ENCODE measurements at places on chromosomes 1 and 21.

DNA sequence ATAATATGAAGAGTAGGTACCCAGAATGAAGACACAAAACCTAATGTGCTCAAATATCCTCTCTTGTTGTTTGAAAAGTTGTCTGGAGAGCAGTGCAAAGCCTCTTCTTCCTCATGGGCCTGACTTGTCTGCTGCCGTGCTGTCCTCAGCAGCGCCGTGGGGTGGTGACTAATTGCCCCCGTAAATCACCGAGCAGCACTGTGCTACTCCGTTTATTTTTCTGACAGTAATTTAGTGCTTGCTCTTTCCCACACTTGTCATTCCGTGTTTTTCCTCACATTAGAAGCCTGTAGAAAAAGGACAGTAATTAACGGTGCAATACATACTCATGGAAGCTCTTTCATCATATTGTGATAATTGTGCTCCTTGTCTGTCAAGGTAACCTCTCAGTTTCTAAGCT lies 114.8 kb upstream of the BARHL2 start:
- no peak for DNase-seq

DNA sequence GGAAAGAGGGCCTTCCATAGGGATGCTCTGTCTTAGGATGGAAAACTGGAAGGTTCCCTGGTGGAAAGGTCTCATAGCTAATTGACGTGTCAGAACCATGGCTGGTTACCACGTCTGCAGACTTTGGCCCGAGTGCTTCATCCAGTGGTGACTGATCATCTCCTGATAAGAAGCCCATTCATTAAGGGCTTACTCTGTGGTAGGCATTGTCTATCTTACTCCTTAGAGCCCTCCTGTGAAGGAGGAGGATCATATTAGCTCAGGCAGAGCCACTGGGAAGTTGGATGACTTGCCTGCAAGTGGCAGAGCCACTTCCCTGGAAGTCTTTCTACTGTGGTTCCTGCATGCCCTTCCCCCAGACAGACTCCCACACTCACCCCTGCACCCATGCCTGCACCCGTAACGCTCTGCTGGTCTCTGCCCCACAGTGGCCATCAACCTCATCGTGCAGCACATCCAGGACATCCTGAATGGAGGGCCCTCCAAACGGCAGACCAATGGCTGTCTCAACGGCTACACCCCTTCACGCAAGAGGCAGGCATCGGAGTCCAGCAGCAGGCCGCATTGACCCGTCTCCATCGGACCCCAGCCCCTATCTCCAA lies 79.9 kb downstream of the UCK2 start:
- DNase-seq = no peak

GRCh38 chr1:234745276-234745675 lies 135.3 kb upstream of the IRF2BP2 start:
- DNase-seq = no peak

DNA sequence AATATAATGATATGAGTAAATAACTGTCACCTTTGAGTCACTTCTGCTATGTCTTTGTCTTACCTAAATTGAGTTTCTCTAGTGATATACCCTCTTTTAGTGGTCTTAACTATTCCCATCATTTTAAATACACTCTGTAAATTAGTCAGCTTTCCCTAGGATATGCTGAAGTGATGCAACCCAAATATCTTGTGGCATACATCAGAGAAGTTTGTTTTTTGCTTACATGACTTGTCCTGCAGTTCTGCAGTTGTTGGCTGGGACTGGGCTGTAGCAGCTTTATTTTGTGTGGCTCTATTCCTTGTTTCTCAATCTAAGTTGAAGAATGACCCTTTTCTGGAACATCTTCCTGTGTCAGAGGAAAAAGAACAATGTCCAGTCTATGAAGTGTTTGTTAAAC lies 76.4 kb downstream of the TTC3 start:
- DNase-seq = peak; percentile 60

GRCh38 chr1:93775224-93775623 lies 93.6 kb upstream of the BCAR3 start:
- peak; percentile 73 for DNase-seq

DNA sequence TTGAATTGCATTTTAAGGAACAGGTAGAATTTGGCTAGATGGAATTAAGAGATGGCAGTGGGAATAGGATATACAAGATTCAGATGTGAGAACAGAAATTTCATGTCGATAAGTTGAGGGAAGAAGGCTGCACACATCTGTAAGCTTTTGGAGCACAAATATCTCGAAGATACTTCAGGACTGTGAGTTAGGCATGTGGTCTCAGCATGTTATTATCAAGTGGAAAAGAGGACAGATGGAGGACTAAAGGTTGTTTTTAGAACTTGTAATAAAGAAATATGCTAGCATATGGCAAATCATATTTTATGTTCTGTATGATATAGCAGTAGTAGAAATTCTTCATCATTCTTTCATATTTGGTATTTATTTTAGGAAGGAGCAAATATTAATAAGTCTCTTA lies 61.5 kb downstream of the KIF1B start:
- no peak for DNase-seq

GRCh38 chr1:162740755-162741154 lies 49.7 kb upstream of the HSD17B7 start:
- DNase-seq = no peak

- no peak for DNase-seq
Observed at GRCh38 chr21:20728691-20729090, 269.5 kb upstream of the NCAM2 start.

GRCh38 chr1:39220891-39221870 lies 16.7 kb downstream of the MACF1 start:
- no peak for DNase-seq

DNA sequence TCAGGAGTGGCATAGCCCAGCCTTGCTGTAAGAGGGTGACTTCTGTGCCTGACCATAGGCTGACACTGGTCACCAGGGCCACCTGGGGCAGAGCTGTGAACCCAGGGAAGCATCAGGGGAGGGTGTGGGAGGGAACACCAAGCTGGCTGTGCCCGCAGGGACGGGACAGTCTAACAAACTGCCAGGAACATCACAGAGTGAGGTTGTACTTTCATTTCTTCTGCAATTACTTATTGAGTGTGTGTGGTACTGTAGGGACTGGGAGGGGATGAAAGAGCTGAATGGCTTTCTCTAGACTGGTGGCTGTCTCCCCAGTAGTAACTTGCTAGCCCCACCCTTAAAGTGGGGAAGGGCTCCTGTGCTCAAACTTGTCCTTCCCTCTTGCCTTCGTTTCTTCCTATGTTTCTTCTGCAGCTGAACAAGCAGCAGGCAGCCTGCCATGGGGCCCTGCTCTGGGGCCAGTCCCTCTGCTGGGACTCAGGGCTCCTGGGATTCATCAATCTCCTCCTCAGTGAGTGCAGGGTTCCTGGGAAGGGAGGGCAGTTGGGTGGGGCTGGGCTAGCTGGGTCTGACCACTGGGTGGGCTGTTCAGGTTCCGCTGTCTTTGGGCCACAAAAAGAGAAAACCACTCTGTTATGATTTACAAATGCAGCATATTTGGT lies 39.7 kb upstream of the ETV3 start:
- DNase-seq = no peak

- DNase-seq = no peak
Observed at GRCh38 chr1:108878678-108879077, 1.9 kb downstream of the GPSM2 start.

DNA sequence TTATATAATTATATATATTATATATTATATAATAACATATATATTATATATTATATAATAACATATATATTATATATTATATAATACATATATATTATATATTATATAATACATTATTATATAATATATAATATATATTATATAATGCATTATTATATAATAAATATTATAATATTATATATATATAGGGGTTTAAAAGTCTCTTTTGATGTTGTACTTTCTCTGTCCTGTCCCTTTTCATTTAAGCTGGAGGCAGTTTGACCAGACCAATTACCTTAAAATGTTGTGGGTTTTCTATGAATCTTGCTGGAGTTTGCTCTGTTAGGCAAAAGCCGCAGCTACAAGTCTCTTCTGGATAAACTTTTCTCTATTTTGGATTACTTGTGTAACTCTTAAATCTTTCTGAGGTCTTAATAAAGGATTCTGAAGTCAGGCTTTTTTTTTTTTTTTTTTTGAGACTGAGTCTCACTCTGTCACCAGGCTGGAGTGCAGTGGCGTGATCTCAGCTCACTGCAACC lies 22.2 kb upstream of the KIF1B start:
- DNase-seq = no peak

- DNase-seq = no peak
Observed at GRCh38 chr1:193367863-193368262, 181.4 kb upstream of the B3GALT2 start.

DNA sequence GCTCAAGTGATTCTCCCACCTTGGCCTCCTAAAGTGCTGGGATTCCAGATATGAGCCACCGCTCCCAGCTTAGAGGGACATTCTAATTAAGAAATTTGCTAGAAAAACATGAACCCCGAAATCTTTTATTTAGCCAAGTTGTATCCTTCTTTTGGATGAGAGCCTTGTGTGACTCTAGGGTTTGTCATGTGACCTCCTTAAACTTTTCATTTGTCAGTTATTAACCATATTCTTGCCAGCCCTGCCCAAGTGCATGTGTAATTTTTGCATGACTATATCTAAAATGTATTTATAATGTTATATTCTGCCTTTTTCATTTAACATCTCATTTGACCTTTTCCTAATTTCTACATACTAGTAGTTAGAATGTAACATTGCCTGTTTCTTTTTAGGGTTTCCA lies 1.9 kb downstream of the UTP25 start:
- DNase-seq = no peak

DNA sequence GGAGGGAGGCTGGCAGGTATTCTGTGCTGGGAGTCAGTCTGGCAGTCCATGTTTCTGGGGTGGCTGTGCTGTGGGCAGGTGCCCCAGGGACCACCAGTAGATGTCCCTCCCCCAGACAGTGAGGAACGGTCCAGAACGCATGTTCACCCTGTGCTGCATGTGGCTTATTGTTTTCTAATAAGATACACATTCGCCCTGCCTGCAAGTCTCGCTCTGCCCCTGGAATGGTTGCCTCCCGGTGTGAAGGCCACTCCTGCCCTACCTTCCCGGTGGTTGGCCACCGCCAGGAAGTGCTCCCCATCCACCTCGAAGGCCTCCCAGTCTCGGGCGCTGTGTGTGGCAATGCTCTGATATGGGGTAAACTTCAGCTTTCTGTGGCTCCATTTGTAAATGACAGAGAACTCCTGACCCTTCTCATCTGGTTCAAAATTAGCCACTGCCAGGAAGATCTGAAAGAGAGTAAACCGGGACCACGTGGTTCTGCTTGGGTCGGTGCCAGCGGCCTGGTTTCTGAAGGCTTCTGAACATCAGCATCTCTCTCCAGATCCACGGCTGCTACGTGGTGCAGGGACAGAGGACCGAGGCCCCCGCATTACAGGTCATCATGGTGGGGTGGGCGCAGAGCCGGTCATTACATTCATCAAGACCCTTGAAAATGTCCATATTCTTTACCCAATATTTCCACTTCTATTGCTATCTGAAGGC lies 14.5 kb downstream of the KRTAP10-1 start:
- no peak for DNase-seq

- no peak for DNase-seq
Observed at GRCh38 chr1:168689726-168690602, 39.0 kb downstream of the DPT start.

DNA sequence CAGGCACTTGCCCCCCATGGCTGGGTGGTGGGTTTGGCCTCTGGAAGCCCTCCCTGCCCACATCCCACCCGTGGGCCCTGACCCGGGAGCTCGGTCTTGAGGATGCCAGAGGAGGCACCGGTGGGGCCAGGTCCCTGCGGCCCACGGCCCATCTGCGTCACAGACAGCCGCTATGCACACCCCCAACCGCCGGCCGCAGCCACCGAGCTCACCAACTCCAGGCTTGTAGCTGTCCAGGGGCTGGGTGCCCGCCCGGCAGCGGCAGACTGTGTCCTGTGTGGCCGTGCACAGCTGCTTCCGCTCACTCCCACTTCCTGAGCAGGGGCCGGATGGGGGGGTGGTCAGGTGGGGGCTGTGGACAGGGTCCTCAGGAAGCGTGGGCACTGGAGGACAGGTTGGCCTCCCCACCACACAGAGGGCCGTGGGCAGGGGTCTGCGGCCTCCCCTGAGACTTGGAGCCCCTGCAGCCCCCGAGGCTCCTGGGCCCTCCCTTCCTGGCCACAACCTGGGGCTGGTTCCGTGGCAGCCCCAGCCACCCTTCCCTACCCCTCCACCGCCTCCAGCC lies 1.1 kb downstream of the TNFRSF4 start:
- no peak for DNase-seq

DNA sequence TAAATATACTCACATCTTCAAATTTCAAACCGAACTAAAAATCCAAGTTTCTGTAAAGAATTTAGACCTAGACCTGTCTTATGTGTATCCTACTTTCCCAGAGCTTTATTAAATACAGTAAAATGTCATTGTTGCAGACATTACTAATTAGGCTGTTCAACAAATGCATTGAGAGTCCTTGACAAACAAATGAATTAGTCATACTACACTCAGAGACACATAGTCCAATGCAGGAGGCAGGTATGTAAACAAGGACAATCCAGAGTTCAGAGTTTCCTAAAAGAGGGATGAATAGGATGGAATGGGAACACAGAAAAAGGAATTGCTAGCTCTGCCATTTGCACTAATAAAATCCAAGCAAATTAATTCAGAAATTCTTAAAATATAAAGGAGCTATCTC lies 1.6 kb upstream of the EGLN1 start:
- no peak for DNase-seq

DNA sequence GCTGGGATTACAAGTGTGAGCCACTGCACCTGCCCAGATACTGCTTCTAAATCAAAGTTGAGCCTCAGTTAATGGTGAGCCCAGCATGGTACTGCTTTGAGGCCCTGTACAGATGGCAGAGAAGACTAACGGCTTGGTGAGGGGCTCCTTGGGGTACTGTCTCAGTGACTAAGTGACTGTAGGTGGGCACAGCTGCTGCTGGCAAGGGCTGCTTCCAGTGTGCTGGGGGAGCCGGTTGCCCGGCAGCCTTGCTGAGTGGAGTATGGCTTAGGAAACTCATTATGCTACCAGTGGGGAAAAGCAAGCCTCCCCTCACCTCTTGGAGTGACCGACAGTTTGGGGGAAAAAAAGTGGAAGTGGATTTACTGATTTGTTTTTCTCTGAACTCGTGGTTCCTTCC lies 23.6 kb upstream of the ARHGEF10L start:
- DNase-seq = no peak

- no peak for DNase-seq
Observed at GRCh38 chr1:16318555-16318954, 33.7 kb downstream of the FBXO42 start.

DNA sequence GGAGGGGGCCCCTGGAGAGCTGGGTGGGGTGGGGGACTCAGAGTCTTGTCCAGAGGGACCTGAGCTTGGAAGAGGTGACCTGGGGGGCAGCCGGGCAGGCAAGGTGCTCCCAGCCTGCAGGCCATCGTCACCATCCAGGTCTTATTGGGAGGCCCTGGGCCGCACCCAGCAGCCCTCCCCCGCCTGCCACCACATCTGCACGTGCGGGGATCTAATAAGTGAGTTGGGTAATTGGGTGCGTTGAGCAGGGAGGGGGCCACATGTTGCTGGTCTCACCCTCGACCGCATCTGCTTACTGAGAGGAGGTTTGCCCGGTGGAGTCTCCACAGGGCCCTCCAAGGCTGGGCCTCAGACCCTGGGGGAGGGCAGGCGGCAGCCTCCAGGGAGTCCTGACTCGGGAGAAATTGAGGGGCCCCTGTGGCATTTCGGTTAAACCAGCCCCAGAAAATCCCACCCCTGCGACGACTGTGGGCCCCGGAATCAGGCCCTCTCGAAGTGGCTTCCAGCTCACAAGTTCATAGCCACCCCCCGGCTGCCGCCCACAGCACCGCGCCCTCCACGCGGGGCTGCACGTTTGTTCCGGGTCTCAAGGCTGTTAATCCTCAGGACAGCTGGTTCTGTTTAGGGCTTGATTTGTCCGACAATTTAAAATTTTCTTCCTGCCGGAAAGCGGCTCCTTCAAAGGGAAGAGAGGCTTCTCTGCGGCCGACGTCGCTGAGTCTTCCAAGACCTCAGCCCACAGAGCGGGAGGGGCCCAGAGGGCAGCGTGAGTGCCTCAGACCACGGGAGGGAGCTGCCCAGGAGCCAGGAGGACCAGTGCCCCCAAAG lies 14.7 kb upstream of the COL6A2 start:
- no peak for DNase-seq

All from NCI-H226 (cell line).